Stimulated activated CD4-positive, alpha-beta T cell treated with anti-CD3 and anti-CD28 coated beads, Interleukin-12 subunit alpha, Interleukin-12 subunit beta, amount 100 ng/mL, for 48 hours (primary cell): ENCODE measurements at places on chromosomes 7 and 10.

GRCh38 chr10:56662765-56663447 is 301.8 kb upstream of the ZWINT start:
- no peak for DNase-seq

DNA sequence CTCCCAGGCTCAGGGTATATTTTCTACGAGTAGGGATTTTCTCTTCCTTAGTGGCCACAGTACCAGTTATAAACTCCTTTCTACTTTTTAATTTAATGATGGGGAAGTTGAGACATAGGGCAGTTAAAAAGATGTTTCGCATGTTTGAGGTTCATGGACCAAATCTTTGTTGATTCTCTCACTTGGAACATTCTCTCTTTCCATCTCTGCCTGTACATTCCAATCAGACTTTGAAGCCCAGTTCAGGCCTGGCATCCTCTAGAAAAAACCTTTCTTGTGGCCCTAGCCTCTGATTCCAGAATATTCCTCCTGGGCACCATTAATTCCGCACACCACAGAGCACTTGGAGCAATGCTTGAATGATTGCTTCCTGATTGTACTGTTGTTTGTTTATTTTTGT is 18.5 kb downstream of the SLC13A4 start:
- no peak for DNase-seq

DNA sequence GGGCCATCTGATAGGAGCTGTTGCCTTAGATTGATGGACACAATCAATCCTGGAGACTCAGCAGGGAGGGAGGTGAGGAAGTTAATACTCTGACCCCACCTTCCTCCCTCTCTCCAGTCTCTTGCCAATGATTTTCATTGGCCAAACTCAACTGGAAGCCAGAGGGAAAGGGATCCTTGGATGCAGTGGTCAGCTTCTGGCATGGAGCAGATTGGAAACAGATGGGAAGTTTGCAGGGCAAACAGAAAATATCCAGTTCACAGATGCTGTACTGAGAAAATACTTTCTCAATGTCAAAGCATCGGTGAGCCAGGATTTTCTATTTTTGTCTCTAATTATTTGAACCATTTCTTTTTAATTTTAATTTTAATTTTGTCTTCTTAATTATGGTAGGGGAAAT is 170.8 kb downstream of the BBS9 start:
- DNase-seq: no peak

- DNase-seq: no peak
Observed at GRCh38 chr10:130746311-130746710, 565.2 kb downstream of the TCERG1L start.

- DNase-seq: no peak
Observed at GRCh38 chr7:70693321-70693685, 438.6 kb upstream of the GALNT17 start.

- DNase-seq: no peak
Observed at GRCh38 chr7:27723085-27723484, 16.9 kb upstream of the TAX1BP1 start.

DNA sequence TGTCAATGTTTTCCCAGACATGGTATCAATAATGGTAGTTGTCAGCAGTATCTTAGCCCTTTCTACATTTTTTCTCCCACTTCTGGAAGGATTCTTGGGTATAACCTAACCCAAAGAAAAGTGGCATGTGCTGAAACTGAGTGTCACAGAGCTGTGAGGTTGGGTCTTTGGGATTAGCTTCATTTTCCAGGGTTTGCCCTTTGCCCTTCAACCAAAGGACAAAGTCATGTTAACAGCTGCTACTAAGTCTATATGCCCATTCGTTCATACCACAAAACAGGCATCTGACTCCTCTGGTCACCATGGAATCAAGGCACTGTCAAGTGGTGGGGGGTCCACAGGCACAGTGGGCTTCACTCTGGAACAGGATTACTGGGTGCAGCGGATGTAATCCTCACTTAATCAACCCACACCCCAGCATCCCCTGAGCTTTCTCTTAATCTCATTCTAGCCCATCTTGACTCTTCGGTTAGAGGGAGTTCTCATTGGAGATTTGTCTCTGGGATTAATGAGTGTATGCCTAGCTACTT is 29.1 kb downstream of the CTAGE6 start:
- DNase-seq: no peak

DNA sequence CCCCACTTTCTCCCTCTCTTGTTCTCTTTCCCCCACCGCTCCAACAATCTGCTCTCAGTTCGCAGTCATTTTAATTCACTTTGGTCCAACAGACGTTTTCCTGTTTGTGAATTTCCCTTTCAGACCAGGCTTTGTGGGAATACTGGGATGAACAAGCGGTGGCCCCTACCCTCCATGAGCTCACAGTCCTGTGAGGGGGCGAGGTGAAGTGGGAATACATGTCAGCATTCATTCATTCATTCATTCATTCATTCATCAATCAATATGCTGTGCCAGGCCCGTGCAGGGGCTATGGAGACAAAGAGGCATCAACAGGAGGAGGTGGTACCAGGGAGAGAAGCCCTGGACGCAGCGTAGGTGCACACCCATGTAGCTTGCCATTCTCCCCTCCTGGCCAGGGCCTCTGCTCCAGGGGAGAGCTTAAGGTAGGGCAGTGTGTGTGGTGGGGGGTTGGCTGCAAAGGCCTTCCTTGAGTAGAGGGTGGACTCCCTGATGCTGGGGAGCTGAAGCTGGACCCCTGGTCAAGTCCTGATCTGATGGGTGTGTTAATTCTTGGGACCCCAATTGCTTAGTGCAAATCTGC is 16.1 kb downstream of the PRF1 start:
- no peak for DNase-seq

- no peak for DNase-seq
Observed at GRCh38 chr7:127870231-127870907, 160.9 kb downstream of the LRRC4 start.

- DNase-seq: no peak
Observed at GRCh38 chr7:140308060-140308459, 90.3 kb downstream of the SLC37A3 start.

DNA sequence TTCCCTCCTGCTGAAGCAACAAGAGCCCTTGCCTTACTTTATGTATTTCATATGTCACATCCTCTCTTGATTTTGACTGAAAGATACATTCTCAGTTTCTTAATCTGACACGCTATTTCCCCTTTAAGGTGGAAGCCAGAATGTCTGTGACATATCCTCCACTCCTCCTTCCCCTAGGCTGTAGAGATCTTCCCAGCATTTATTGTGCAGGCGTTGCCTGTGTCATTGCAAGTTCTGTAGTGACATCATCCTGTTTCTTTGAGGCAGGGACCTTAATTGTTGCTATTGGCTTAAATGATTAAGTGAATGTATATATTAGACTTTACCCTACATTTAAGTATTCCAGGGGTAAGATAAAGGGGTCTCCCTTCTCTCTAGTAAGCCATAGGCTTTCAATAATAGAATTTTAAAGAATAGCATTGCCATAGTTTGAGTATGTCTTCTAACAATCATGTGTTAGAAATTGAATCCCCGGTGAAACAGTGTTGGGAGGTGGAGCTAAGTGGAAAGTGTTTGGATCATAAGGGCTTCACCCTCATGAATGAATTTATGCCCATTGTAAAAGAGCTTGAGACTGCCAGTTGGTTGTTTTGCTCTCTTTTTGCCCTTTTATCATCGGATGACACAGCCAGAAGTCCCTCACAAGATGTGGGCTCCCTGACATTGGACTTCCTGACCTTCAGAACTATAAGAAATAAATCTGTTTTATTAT is 189.5 kb upstream of the CDC14C start:
- no peak for DNase-seq

- no peak for DNase-seq
Observed at GRCh38 chr10:43375401-43376020, 4.1 kb downstream of the FXYD4 start.

DNA sequence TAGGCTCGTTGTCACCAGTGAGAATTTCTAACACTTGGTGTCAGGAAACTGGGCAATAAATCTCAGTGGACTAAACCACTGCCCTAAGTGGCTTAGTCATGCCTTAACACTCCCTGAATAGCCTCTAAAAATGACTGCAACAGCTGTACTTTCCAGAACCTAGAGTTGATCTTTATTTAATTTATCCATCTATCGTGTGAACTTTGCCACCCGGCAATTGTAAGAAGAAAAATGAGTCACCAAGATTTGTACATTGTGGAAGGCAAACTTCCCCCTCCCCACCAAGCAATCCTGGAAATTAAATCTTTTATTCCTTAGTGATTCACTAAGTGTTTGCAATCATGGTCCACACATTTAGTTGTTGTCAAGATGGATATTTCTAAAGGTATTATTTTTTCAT is 47.1 kb downstream of the NXPH1 start:
- DNase-seq: no peak

DNA sequence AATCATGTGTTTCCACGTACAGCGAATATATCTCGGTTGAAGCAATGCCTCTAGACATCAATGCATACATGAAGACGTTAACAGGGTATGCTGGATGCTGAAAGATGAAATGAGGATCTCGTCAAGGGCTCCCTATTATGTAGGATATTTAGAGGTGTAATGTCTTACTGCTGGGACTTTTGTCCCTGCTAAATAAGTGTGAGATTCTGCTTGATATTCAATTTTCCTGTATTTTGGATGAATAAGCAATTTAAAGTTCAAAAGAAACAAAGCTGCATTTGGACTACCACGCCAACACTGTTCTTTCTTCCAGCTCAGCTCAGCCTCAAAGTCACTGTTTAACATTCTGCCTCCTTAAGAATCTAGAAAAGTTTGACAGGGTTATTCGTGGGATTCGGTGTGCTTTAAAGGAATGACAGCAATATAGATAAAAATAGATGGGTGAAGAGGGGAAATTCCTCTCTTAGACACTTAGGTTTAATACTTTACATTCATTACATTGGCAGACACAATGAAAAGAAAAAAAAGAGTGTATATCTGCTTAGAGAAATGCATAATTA is 110.1 kb upstream of the RHEB start:
- DNase-seq: no peak

DNA sequence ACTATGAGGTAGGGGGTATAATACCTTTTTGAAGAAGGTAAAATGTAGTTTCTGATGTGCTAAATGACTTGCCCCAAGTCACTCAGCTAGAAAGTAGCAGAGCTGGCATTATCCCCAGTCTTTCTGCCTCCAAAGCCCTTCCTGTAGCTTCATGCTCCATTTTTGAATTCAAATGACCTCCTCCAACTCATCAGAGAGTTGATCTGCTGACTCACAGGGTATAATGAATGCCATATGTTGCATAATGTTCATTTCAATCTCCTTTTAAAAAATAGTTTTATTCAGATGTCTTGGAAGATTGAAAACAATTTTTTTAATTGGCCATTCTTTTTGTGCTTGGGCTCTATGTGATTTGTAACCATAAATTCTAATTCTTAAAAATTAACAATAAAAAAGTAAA is 272.8 kb upstream of the IMMP2L start:
- DNase-seq: no peak

DNA sequence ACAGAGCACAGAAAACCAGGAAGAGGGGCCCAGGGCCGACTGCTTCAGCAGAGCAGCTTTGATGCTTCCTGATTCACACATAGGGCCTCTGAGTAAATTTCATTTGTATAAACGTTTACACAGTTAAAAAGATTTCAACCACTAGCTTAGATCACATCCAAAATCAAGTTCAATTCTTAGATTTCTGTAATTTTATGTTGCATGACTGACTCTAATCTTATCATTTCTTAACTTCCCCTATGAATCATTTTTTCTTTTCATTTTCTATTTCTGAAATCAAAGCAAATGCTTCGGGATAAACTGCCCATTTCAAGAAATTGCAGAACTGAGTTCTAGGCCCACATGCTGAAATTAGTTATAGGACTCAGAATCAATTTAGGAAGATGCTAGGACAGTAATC is 224.7 kb downstream of the INHBA start:
- no peak for DNase-seq

GRCh38 chr7:16916105-16916639 is 34.4 kb upstream of the AGR3 start:
- DNase-seq: no peak

DNA sequence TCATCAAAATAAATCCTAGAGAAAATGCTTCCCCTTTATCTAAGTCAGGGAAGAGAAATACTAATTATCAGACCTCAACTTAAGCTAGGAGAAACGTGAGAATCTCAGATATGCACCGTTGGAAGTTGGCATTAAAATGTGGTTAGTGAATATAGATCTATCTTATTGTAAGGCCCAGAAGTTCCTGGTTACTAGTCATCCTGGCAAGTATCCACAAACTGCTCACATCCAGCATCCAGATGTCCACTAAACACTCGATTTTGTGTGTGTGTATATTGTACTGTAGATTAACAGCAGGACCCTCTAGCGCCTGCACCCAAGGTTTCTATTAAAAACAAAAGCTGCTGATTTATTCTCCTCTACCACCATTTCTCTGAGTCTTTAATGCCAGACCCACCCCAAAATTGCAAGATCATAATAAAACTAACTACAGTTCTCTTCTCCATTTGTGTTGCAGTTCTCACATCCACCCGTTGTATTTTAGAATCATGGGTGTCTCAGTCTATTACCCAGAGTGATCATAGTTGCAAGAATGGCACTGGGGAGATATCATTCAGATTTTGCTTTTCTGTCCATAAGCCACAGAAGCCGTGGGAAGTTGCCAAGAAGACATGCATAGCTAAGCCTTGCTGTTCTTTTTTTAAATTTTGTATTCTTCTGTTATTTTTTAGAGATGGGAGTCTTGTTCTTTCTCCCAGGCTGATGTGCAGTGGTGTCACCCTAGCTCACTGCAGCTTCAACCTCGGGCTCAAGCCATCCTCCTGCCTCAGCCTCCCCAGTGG is 165.4 kb downstream of the KIAA1217 start:
- no peak for DNase-seq

DNA sequence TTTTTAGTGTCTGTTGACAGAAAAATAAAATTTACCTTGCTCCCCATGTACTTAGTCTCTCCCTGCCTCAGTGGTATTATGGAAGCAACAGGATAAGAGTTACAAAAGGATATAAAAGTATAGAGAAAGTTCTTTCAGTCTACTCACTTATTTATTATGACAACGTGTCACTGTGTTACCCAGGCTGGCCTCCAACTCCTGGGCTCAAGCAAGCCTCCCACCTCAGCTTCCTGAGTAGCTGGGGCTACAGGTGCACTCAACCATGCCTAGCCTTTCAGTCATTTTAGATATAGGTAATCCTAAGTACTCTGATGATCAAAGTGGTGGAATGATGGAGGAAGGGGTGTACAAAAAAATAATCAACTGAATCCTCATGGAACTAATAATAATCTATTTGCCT is 215.2 kb upstream of the MKLN1 start:
- no peak for DNase-seq

DNA sequence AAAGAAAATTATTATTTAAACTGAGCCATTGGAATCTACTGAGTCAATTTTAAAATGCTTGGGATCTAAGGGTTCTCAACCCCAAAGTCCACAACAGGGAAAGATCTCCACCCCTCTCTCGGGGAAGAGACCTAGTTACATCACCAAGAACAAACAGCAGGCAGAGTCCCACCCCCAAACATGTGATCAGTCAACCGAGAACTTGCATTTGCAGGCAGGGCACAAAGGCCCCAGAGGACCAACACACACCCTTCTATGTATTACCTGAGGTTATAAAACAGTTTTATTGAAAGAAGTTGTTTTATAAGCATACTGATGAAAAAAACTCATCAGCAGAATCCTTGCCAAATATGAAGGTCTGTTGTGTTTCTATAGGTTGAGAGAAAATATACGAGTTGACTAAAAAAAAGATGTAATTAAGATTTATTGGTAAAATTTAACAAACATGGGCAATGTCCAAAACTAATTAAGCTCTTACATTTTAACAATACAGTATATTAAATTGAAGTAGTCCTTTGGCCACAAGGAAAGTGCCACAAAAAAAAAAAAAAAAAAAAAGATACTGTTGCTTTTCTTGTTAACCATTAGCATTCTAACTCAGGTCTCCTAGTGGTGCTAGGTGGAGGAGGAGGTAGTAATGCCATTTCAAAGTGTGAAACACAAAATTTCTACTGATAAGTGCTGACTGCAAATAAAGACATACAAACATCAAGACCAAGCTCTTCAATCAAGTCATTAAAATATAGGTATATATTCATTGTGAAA is 975 bp upstream of the USP54 start:
- no peak for DNase-seq
